Cortex of kidney (tissue), 1 donor: ENCODE measurements at places on chromosomes 5 and 9.

- no peak for DNase-seq
These were observed 49.9 kb downstream of the JMY start for GRCh38 chr5:79285833-79286232.

DNA sequence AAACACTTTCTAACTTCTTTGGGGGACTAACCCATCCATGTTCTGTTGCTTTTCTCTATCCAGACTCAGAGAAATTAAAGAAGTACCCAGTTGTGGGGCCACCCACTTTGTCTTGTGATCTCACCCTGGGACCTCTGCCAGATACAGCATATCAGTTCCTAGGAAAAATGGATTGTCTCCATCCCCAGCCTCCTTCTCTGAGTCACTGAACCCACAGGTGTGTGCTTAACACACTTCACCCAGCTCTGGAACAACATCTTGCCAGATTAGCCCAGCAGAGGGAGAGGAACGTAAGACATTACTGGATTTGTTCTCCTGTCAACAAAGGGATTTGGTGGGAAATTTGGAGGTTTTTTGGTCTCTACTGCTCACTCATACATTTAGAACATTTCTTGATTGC lies 19.2 kb downstream of the FAM240B start:
- DNase-seq = no peak

- DNase-seq = no peak
These were observed 19.4 kb downstream of the ADAMTS16 start for GRCh38 chr5:5159282-5160103.

DNA sequence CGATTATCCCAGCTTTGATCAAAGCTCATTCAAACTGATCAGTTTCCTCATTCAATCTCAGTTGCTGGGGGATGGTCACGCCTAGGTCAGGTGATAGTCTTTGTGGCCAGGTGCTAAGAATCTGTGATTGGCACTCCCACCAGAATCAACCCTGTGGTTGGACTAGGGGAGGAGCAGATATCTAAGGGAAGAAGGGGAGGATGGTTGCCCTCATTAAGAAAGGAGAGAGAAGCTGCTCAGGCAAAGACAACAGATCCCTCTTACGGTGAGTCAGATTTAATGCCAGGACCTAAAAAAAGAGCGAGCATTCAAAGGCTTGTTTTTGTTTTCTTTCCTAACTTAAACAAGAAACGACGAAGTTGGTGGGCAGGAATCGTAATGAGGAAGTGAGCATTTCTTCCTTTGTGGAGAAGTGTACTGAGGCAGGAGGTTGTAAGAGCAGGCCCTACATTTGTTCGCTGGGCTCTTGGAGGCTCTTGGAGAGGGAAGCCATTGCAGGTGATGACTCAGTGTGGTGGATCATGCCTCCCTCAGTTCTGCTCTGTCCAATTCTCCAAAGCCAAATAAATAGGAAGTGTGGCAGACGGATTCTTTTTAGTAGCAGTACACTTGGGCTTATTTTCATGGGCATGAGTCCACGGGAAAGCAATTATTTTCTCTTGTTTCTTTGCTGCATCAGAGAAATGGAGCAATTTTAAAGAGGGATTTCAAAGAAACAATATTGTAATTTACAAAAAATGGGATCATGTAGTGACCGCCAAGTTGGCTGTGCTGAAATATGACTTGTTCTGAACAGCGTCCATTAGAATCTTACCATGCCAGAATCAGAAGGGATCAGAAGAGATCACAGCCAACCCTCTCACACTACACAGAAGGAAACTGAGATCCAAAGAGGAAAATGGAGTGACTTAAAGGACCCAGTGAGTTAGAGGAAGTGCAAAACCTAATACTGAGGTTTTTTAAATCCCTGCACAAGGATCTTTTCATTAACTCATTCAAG lies 18.7 kb upstream of the TGFBR1 start:
- DNase-seq = no peak

DNA sequence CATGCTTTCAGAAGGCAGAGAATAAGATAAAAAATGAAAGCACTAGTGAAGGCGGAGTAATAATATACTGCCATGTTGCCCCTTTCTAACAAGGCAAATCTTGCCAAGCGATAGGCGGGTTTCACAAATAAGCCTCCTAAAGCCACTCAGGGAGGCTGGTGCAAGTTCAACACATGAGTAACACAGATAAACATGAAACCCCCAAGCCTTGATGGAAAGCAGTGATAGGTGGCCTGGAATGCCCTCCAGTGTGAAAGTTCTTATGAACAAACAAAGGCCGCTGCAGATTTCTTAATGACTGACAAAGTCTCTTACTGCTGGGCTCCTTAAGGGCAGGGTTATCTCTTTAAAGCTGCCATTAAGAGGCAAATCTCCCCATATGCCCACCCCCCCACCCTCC lies 154.7 kb downstream of the ZDHHC21 start:
- DNase-seq = no peak
